Stimulated activated CD4-positive, alpha-beta T cell treated with anti-CD3 and anti-CD28 coated beads, Interleukin-1b, Interleukin-23, amount 100 ng/mL, for 1 hour (primary cell): ENCODE measurements at places on chromosomes 2 and 18.

GRCh38 chr2:143160732-143161707 lies 31.8 kb downstream of the ARHGAP15 start:
- no peak for DNase-seq

- no peak for DNase-seq
These were observed 191.3 kb upstream of the KCNJ3 start for GRCh38 chr2:154507186-154507585.

DNA sequence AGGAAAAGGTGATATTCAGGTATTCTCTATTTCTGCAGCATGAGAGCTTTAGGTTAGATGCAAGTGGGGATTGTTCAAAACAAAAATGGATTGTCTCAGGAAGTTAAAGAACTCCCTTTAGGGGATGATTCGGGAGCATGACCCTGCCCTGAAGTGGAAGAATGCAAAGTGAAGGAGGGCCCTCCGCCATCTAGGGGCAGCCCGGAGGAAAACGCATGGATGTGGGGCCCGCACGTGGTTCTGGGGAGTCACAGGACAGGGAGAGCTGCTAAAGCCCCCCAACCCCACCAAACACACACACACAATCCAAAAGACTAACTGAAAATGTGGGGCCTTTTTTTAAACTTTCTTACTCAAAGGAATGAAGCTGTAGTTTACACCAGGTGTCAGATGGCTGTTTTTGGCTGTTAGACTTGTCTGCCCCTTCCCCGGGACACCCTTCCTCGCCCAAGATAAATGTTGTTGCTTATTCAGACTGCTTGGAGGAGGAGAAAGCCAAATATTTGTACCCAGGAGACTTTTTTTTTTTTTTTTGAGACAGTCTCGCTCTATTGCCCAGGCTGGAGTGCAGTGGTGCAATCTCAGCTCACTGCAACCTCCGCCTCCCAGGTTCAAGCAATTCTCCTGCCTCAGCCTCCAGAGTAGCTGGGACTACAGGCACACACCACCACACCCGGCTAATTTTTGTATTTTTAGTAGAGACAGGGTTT lies 78.8 kb downstream of the HNRNPLL start:
- DNase-seq, result no peak

GRCh38 chr2:227383686-227384085 lies 4.1 kb downstream of the SCYGR1 start:
- DNase-seq, result no peak

- no peak for DNase-seq
These were observed 140.8 kb downstream of the PIK3C3 start for GRCh38 chr18:42095732-42096377.

- DNase-seq, result no peak
These were observed 4.7 kb upstream of the OSBPL1A start for GRCh38 chr18:24402209-24402785.

DNA sequence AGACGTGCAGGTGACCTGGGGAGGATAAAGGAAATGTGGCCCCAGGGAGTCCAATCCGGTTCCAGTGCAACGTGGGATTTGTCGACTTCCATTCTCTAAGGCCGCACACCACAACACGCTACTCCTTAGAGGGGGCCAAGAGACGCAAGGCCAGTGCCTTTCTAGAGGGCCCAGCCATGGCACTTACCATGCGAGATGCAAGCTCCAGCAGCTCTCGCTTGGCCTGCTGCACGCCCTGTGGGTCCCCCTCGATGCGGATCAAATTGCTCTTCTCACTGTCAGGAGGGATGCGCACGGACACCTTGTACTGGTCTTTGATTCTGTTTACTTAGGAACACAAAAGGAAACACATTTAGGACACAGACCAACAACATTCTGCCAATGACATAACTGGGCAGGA lies 61.2 kb downstream of the ANO7 start:
- DNase-seq, result no peak

GRCh38 chr2:2901384-2902345 lies 476.0 kb downstream of the EIPR1 start:
- no peak for DNase-seq

GRCh38 chr2:160325418-160325817 lies 125.3 kb upstream of the ITGB6 start:
- no peak for DNase-seq

DNA sequence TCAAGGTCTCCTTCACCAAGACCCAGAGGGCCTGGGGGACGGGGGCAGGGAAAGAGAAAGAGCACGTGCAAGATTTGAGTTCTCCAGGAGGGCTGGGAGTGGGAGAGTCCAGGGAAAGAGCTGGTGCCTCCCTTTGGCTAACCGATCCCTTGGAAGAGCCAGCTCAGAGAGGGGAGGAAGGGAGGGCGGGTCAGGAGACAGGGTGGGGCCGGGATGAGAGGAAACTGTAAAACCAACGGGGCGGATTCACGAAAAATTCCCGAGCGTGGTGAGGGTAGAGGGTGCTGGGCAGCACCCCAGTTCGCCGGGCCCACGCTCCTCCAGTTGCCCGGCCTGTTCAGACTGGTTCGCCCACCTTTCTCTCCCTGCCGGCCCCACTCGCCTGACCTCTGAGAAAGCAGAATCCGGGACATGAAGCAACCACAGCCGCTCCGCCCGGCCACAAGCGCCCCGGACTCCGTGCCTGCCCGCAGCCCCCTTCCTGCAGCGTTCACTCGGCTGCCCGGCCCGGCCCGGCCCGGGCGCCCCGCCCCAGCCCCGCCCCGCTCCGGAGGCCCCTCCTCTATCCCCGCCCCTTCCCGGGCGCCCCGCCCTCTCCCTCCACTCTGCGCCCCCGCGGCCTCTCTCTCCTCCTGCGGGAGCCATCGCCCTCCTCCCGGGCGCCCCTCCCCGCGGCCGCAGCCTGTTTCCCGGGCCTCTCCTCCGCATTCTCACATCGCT lies 230.9 kb upstream of the SMAD2 start:
- peak; percentile 50 for DNase-seq

- DNase-seq, result no peak
These were observed 110.3 kb downstream of the SP3 start for GRCh38 chr2:173854840-173855239.

DNA sequence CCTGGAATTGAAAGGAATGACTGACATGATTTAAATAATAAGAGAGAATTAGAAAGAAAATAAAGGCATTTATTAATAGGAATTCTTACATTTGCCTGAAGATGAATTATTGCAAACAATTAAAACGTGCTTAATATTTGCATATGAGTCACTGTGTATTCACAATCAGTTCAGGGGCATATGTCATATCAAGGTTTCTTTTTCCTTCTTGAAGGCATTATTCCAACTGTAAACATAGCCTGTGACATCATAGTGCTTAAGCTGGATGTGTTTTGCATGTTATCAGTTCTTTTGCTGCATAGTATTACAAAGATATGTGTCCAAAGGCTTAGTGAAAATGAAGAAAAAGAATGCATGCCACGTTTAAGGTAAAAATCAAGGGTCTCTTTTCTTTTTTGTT lies 80.8 kb downstream of the MEIS1 start:
- DNase-seq, result no peak

- no peak for DNase-seq
These were observed 478.8 kb downstream of the ADCYAP1 start for GRCh38 chr18:1383465-1383864.

- no peak for DNase-seq
These were observed 41.1 kb downstream of the MRPS9 start for GRCh38 chr2:105078906-105079495.

- no peak for DNase-seq
These were observed 41.6 kb downstream of the TMEM17 start for GRCh38 chr2:62464221-62465007.

DNA sequence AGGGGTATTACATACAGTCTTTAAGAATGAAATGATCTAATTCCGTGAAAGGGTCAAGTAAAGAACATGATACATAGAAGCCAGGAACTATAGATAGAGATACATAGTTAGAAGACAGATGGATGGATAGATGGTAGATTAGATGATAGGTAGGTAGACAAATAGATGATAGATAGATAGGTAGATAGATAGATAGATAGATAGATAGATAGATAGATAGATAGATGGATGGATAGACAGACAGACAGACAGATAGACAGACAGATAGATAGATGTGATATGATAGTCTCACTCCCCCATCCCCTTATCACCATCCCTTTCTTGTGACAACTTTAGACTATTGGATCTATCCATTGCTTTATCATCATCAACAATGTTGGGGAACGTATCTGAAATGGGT lies 448.2 kb downstream of the METTL4 start:
- DNase-seq, result no peak

DNA sequence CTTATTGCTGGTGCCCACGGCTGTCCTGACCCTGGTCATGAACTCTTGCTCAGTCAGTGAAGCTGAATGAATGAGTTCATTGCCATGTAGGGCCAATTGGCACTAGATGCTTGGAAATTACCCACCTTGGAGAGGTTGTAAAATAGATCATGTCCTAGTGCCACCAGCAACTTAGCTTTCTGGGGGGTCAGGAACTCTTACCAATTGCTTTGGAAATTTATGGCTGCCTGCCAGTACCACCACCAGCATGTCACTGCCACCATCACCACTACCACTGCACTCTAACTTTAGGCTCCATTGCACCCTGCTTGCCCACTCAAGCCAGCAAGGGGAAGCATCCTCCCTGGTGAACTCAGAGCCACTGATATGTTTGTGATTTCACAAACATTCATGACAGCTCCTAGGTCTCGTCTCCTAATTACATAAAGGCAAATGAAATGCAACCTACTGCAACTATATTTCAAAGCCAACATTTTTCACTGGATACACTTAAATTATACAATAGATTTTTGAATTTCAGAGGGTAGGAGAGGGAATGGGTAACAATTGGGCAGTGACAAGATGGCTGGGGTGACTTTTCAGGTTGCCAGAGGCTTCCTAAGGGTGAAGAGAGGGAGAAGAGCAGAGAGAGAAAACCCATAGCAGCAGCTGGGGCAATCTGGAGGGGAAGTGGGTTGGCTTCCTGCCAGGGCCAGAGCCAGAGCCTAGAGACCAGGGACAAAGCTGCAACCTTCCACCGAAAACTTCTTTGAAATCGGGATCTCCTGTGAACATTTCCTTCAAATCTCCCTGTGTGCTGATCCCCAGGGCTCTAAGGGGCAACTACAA lies 3.5 kb upstream of the EMILIN1 start:
- DNase-seq, result no peak

GRCh38 chr2:37231241-37232130 lies at the start of the genes CEBPZ and NDUFAF7:
Gene CEBPZ (minus strand): TSS chr2:37231596. CDS start chr2:37231567, 29 bp downstream.
Gene NDUFAF7 (plus strand): TSS chr2:37231658. CDS start chr2:37231706, 48 bp downstream.
- DNase-seq, result peak; percentile 66

DNA sequence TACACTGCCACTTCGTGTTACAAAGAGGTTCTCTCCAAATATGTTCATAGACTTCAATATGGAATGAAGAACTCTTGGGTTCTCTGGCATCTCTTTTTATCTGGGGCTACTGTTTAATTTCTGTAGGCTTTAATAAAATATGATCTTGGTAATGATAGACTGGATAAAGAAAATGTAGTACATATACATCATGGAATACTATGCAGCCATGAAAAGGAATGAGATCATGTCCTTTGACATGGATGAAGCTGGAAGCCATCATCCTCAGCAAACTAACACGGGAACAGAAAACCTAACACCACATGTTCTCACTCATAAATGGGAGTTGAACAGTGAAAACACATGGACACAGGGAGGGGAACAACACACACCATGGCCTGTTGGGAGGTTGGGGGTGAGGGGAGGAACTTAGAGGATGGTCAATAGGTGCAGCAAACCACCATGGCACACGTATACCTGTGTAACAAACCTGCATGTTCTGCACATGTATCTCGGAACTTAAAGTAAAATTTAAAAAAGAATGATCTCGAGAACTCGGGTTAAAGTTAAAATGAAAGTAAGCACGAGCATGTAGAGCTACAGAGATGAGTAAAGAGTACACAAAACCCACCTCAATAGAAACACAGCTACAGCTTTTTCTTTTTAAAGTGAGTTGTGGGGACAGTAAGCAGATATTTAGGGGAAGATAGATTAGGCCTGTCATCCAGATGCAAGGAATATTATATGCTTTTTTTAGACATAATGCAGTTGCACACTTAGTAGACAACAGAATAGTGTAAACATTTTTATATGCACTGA lies 102.3 kb downstream of the SGPP2 start:
- no peak for DNase-seq

DNA sequence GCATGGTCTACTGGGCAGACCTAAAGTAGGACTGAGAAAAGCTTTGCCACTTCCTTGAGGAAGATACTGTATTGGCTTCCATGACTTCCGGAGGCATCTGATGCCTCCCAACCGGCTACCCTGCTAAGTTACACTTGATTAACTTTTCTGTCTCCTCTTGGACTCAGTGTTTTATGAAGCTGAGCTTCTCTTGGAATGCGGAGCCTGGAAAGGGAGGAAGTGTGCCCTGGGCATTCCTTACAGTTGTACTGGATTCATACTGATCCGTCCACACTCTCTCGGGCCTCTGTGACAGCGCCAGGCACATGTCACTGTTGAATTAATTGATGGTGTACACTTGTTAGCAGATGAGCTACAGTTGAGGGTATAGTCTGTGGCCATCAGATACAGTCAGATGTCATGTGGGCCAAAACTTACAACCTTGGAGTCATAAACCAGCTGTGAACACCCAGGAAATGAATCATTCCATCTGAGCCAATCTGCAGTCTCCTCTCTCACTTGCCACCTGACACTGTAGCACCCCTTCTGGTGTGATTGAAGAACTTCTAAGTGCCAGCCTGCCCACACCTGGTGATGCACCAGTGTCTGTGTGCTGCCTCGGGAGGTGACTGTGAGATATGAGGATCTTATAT lies 122.5 kb downstream of the FHOD3 start:
- no peak for DNase-seq

GRCh38 chr2:101037161-101037755 lies 35.2 kb downstream of the RPL31 start:
- DNase-seq, result no peak

GRCh38 chr2:186460465-186460864 lies 25.6 kb upstream of the ZC3H15 start:
- DNase-seq, result no peak

- DNase-seq, result no peak
These were observed 197.3 kb downstream of the DNAH7 start for GRCh38 chr2:195871326-195871725.

GRCh38 chr18:13287372-13287771 lies 68.8 kb downstream of the LDLRAD4 start:
- no peak for DNase-seq

DNA sequence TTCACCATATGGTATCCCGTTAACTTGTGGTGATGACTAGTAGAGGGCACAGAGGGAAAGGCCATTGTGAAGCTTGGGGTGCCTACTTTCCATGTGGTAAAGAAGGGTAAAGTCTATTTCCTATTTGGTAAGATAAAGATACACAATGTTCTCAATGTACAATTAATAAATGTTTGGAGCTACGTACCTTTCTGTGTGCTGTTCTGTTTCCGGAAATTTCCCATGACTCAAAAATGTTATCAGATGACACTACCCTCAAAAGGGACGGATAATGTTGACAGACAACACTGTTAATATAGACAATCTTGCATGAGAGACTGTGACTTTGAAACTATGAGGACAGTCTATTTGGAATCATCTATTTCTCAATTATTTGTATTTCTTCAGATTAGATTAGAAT lies 4.2 kb upstream of the SULT1C3 start:
- DNase-seq, result no peak

DNA sequence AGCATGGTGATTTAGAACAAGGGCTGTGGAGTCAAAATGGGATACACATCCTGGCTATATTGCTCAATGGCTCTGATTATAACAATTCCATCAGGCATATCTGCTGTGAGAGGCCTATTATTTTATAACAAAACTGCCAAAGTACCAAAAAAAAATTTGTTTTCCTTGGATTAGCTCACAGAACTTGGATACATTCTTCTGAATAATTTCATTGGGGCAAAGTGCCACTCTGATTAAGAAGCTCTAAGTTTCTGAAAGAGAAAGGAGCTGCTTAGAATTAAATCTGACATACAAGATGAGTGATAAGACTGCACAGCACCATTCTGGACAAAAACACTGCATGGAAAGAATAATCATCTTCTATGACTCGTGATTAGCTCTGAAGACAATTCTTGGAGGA lies 85.7 kb downstream of the SMC6 start:
- no peak for DNase-seq

GRCh38 chr2:36770542-36771287 lies 74.2 kb downstream of the VIT start:
- DNase-seq, result no peak
